HepG2 (cell line): ENCODE measurements at places on chromosomes 4 and X. TPM values are rescaled to one million over a fixed set of nuclear protein-coding genes. Genes with fewer than 3 reads are reported as not detected.

Gene TET2
- 4.2 and 4.7 TPM in 2 replicates for polyA plus RNA-seq

Gene SLC38A5
- 73.4 and 90.9 TPM in 2 replicates for polyA plus RNA-seq

Gene NEIL3
- 1.9 and 3.5 TPM in 2 replicates for polyA plus RNA-seq

Gene ERCC6L
- polyA plus RNA-seq = 0.47 and 0.86 TPM in 2 replicates

Gene AFF2
- not detected in 2 replicates for polyA plus RNA-seq

Gene GYPB
- polyA plus RNA-seq = not detected in 2 replicates

Gene NDST4
- not detected in 2 replicates for polyA plus RNA-seq

Gene SASH3
- polyA plus RNA-seq = 0.08 and 0.09 TPM in 2 replicates

Gene PTPN13
- not detected in 2 replicates for polyA plus RNA-seq

Gene TMEM47
- polyA plus RNA-seq = not detected in 2 replicates

Gene IL2RG
- polyA plus RNA-seq = 0.98 and 1.1 TPM in 2 replicates

Gene SPANXA1
- polyA plus RNA-seq = not detected in 2 replicates

- no peak overlapping the region for H3K4me3 ChIP-seq
- no peaks in the 10 kb centered on the region for H3K27me3 ChIP-seq
- no peak overlapping the region for H3K27ac ChIP-seq
- peaks cover 8% of the 10 kb centered on the region for H3K4me1 ChIP-seq
- DNase-seq = no peak
Measured at GRCh38 chrX:107747596-107748161, 27.9 kb downstream of the TSC22D3 start.

GRCh38 chrX:39431893-39432292 is 630.6 kb downstream of the MID1IP1 start:
- no peaks in the 10 kb centered on the region for H3K4me1 ChIP-seq
- H3K36me3 ChIP-seq = no peaks in the 10 kb centered on the region
- no peak overlapping the region for H3K27ac ChIP-seq
- no peaks in the 10 kb centered on the region for H3K27me3 ChIP-seq

DNA sequence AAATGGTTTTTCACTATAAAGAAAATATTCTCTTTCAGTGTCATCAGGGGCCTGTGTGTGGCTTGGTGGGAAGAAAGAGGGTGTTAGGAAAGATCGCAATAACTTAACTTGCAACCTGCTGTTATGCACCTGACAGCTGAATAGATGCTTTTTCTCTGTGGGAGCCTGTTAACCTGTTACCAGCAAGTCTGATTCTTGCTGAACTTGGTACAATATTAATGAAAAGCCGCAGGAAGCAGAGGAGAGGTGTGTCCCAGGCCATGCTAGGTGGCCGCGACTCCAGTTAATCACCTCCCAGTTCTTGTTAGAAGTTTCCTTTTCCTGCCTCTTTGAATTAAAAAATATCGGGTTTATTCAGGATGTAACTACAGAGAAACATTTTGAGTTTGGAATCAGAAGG is 494.8 kb upstream of the AGA start:
- H3K4me3 ChIP-seq = no peak overlapping the region
- DNase-seq = no peak
- no peaks in the 10 kb centered on the region for H3K27me3 ChIP-seq
- H3K36me3 ChIP-seq = no peaks in the 10 kb centered on the region

GRCh38 chr4:81839347-81840042 is 367.8 kb upstream of the RASGEF1B start:
- no peaks in the 10 kb centered on the region for H3K4me1 ChIP-seq
- H3K27ac ChIP-seq = no peak overlapping the region
- no peaks in the 10 kb centered on the region for H3K27me3 ChIP-seq
- H3K4me3 ChIP-seq = no peak overlapping the region
- no peak for DNase-seq

DNA sequence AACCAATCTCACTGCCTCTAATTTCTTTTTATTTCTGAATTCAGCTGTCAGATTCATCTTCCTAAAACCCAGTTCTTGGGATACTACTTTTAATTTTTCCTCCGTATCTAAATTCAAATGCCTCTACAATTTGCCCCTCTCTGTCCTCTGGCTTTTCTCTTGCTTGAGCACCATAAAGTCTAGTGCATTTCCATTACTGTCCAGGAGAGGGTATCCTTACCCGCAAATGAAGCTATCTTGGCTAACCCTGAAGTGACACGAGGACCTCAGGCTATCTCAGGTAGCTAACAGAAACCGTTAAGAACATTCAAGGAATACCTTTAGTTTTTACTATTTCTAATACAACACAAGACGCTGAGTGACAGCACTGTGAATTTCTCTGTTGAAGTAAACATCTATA is 49.4 kb upstream of the PRR32 start:
- no peaks in the 10 kb centered on the region for H3K4me1 ChIP-seq
- DNase-seq = no peak
- no peaks in the 10 kb centered on the region for H3K27me3 ChIP-seq
- H3K4me3 ChIP-seq = no peak overlapping the region

- no peak overlapping the region for H3K27ac ChIP-seq
- no peak overlapping the region for H3K4me3 ChIP-seq
- no peaks in the 10 kb centered on the region for H3K27me3 ChIP-seq
- DNase-seq = no peak
- no peaks in the 10 kb centered on the region for H3K4me1 ChIP-seq
Measured at GRCh38 chr4:185088899-185089298, 54.2 kb upstream of the SLC25A4 start.

DNA sequence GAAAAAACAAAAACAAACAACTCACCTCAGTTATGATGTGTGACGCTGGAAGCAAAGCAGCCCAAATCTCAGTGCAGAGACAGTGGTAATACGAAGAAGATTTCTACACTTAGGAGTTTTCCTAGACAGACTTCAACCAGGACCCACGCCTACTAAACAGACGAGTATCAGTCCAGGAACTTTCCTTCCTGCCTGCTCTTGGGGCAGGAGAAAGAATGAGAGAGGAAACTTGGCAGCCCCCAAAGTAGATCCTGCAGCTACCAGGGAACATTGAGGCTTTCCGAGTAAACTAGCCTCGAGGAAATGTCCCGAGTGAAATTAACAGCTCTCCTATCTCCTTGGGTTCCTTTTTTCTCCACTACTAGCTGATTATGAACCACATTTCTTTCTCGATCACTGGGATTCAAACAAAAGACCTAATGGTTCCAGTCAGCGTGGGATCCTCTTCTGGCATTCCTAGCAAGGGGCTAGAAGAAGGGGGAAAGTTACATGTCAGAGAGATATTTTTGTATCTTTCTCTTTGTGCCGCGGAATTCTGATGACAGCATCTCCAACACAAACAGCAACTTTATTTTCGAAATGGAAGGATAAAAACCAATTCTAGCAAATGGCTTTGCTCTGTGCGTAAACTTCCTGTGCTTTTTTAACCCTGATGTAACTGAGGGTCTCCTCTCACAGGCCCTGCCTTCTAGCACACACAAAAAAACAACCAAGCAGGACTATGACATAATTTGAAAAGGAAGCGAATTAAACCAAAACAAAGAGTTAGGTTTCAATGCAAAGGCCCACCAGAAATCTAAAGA is 53.2 kb downstream of the PPM1K start:
- H3K36me3 ChIP-seq = no peaks in the 10 kb centered on the region
- no peak for DNase-seq
- H3K27ac ChIP-seq = no peak overlapping the region
- H3K4me1 ChIP-seq = peaks cover 10% of the 10 kb centered on the region; the same call in 1 of the 2 replicates
- no peaks in the 10 kb centered on the region for H3K27me3 ChIP-seq

GRCh38 chr4:148540622-148541326 is 98.6 kb upstream of the NR3C2 start:
- H3K4me1 ChIP-seq = no peaks in the 10 kb centered on the region
- H3K36me3 ChIP-seq = no peaks in the 10 kb centered on the region
- H3K27me3 ChIP-seq = no peaks in the 10 kb centered on the region
- no peak overlapping the region for H3K27ac ChIP-seq

GRCh38 chrX:85859426-85859825 is 187.9 kb downstream of the CHM start:
- no peaks in the 10 kb centered on the region for H3K4me1 ChIP-seq
- no peaks in the 10 kb centered on the region for H3K27me3 ChIP-seq
- H3K4me3 ChIP-seq = no peak overlapping the region

DNA sequence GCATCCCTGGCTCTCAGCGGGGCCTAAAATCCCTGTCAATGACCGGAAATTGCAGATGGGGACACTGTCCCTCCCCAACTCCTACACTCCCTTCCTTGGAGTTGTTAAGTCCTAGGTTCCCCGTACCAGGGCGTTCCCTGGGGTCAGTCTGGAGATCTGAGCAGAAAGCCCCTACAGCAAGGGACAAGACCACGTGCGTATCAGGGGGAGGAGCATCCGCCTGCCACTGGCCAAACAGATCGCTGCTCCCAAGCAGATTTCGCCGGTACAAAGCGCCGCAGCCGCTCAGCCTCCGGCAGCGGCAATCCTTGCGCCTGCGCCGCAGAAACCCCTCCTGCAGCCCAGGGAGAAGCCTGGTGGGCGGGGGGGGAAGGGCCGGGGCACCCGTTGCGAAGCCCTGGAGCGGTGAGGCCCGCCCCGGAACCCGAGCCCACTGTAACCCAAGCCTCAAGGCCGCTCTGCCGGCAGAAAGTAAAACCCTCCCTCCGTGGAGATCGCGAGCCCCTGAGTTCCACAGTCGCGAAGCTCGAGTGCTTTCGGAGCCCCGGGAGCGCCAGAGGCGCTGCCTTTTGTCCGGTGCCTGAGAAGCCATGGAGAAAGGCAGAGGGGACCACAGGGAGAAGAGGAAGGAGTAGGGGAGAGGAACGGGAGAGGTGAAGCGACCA is 2.7 kb downstream of the CRMP1 start:
- no peaks in the 10 kb centered on the region for H3K36me3 ChIP-seq
- no peak overlapping the region for H3K4me3 ChIP-seq
- DNase-seq = no peak
- H3K27ac ChIP-seq = no peak overlapping the region
- peaks cover 5% of the 10 kb centered on the region for H3K27me3 ChIP-seq
- no peaks in the 10 kb centered on the region for H3K4me1 ChIP-seq

DNA sequence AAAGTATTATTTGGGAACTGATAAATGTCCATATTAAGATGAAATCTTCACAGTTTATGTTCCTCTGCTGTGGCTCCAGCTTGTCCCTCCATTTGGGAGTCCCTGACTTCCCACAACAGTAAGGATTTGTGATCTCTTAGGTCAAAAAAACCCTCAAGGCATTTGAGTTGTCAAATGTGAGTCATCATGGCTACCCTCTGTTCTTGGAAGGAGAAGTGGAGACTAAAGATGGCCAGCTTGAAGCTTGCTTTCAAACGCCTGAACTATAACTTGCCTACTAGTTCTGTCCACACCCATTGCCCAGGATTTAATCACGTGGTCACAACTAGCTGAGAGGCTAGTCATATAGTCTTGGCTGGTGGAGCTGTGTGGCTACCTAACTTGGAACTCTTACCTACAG is 107.8 kb downstream of the CCNG2 start:
- no peaks in the 10 kb centered on the region for H3K4me1 ChIP-seq
- no peak overlapping the region for H3K27ac ChIP-seq
- no peaks in the 10 kb centered on the region for H3K36me3 ChIP-seq
- DNase-seq = no peak
- H3K4me3 ChIP-seq = no peak overlapping the region

DNA sequence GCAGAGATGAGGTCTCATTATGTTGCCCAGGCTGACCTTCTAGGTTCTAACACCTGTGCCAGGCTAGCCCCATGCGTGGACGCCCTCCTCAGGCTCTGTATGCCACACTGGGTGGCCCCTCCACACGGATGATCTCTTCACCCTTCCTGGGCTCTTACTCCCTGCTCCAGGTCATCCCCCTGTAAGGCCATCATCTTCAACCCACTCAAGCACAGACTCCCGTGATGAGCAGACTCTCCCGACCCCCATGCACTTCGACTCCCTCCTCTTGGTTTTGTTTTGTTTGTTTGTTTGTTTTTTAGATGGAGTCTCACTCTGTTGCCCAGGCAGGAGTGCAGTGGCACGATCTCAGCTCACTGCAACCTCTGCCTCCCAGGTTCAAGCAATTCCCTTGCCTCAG is 70.9 kb downstream of the HPRT1 start:
- H3K4me3 ChIP-seq = no peak overlapping the region
- H3K27ac ChIP-seq = no peak overlapping the region
- no peaks in the 10 kb centered on the region for H3K36me3 ChIP-seq
- DNase-seq = no peak

GRCh38 chr4:962231-963208 is 10.8 kb downstream of the DGKQ start:
- H3K27ac ChIP-seq = no peak overlapping the region
- H3K4me1 ChIP-seq = no peaks in the 10 kb centered on the region
- no peak overlapping the region for H3K4me3 ChIP-seq
- H3K27me3 ChIP-seq = no peaks in the 10 kb centered on the region
- DNase-seq = no peak
- H3K36me3 ChIP-seq = 0 out of 2 replicates have a peak, but pooled peaks cover 1% of the 10 kb centered on the region

GRCh38 chr4:181077341-181077740 is 1165.9 kb upstream of the TENM3 start:
- H3K36me3 ChIP-seq = no peaks in the 10 kb centered on the region
- H3K4me1 ChIP-seq = no peaks in the 10 kb centered on the region
- H3K27me3 ChIP-seq = no peaks in the 10 kb centered on the region
- H3K27ac ChIP-seq = no peak overlapping the region

- H3K4me1 ChIP-seq = no peaks in the 10 kb centered on the region
- H3K4me3 ChIP-seq = no peak overlapping the region
- no peak for DNase-seq
Measured at GRCh38 chr4:139943277-139943676, 210.7 kb downstream of the MAML3 start.

- H3K36me3 ChIP-seq = no peaks in the 10 kb centered on the region
- H3K27ac ChIP-seq = no peak within 1 kb of the TSS
- no peaks in the 10 kb centered on the region for H3K4me1 ChIP-seq
- no peaks in the 10 kb centered on the region for H3K27me3 ChIP-seq
- no peak within 1 kb of the TSS for H3K4me3 ChIP-seq
- peak; percentile 8 for DNase-seq
Measured at GRCh38 chrX:30246769-30247489, at the start of gene MAGEB1. TSS of gene MAGEB1 (plus strand) at chrX:30247146. CDS start at chrX:30250494, 3,348 bp downstream.

GRCh38 chrX:76172325-76172893 is 453 bp upstream of the PBDC1 start:
- DNase-seq = no peak
- H3K4me1 ChIP-seq = peaks cover 22% of the 10 kb centered on the region

GRCh38 chr4:99651811-99652485 is 5.7 kb downstream of the C4orf54 start:
- no peaks in the 10 kb centered on the region for H3K4me1 ChIP-seq
- H3K27me3 ChIP-seq = peaks cover 44% of the 10 kb centered on the region
- H3K27ac ChIP-seq = no peak overlapping the region
- DNase-seq = no peak
- H3K4me3 ChIP-seq = no peak overlapping the region

DNA sequence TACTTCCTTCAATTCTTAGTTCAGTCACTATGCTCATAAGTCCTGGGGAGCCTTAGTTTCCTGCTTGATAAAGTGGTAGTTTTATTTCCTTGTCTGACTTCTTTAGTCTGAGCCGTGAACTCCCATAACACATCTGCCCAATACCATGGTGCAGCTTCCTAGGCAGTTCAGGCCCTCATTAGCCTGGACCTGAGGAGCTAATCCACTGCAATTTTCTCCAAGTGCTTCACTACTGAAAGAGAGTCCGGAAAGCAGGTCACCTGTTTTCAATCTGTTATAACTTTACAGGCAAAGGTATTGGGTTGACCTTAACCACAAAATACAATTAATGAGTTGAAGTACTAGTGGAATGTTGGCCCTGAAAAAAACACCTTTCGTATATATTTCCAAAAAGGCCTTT is 245.4 kb upstream of the BOD1L1 start:
- H3K36me3 ChIP-seq = no peaks in the 10 kb centered on the region
- no peak overlapping the region for H3K4me3 ChIP-seq
- no peak overlapping the region for H3K27ac ChIP-seq
- H3K27me3 ChIP-seq = no peaks in the 10 kb centered on the region

- H3K36me3 ChIP-seq = no peaks in the 10 kb centered on the region
- H3K4me1 ChIP-seq = peaks cover 9% of the 10 kb centered on the region; the same call in 1 of the 2 replicates
- H3K27ac ChIP-seq = no peak overlapping the region
- no peak for DNase-seq
- H3K27me3 ChIP-seq = no peaks in the 10 kb centered on the region
Measured at GRCh38 chr4:13327991-13328390, 156.1 kb downstream of the RAB28 start.

- peaks cover 5% of the 10 kb centered on the region for H3K4me1 ChIP-seq
- H3K36me3 ChIP-seq = no peaks in the 10 kb centered on the region
- DNase-seq = no peak
- no peak overlapping the region for H3K4me3 ChIP-seq
- no peak overlapping the region for H3K27ac ChIP-seq
Measured at GRCh38 chr4:43379016-43379415, 486.5 kb downstream of the GRXCR1 start.
